ENCODE measurements at places on chromosomes 1 and 21.
A peak's percentile ranks its signal among the peaks of the same experiment; 100 is the strongest.

GRCh38 chr1:22275626-22276395 lies 132.9 kb upstream of the WNT4 start:
- DNase-seq: peak; percentile 47

- DNase-seq: no peak
These were observed 111.7 kb upstream of the IPO9 start for GRCh38 chr1:201717286-201717685.

DNA sequence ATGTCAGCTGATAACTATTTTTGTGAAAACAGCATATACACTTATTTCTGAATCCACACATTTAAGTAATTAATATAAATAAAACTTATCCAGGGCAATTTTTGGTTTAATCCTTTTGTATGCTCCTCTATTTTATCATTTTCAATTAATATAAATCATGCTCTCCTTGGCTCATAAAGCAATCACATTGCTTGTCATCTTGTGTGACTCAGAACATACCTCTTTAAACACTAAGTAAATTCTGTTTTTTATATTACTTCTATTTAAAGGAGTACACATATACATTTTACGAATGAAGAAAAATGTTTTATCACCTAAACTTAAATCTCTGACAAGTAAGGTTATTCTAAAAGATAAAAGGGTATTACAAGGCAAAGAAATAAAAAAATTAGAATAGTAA lies 175.3 kb downstream of the USH2A start:
- no peak for DNase-seq

DNA sequence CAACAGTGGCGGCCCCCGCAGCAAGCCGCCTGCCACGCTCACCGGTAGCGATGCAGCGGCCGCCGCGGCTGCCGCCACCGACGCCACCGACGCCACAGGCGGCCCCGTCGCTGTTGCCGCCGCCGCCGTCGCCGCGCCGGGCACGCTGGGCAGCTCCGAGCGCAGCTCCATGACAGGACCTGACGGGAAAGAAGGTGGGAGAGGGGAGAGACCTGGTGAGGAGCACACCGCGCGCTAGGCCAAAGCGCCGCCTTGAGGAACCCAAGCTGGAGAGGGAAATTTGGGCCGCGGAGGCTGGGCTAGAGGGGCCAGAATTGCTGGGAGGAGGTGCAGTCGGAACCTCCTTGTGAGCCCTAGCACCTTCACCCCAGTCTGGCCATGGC lies 1.9 kb downstream of the DMRTA2 start:
- no peak for DNase-seq

- DNase-seq: no peak
These were observed 5.8 kb downstream of the TMEM240 start for GRCh38 chr1:1534401-1535154.

- no peak for DNase-seq
These were observed at the start of gene MAB21L3 for GRCh38 chr1:116110567-116111523. Gene MAB21L3 (plus strand): TSS chr1:116111399. CDS start chr1:116112616, 1,217 bp downstream.

DNA sequence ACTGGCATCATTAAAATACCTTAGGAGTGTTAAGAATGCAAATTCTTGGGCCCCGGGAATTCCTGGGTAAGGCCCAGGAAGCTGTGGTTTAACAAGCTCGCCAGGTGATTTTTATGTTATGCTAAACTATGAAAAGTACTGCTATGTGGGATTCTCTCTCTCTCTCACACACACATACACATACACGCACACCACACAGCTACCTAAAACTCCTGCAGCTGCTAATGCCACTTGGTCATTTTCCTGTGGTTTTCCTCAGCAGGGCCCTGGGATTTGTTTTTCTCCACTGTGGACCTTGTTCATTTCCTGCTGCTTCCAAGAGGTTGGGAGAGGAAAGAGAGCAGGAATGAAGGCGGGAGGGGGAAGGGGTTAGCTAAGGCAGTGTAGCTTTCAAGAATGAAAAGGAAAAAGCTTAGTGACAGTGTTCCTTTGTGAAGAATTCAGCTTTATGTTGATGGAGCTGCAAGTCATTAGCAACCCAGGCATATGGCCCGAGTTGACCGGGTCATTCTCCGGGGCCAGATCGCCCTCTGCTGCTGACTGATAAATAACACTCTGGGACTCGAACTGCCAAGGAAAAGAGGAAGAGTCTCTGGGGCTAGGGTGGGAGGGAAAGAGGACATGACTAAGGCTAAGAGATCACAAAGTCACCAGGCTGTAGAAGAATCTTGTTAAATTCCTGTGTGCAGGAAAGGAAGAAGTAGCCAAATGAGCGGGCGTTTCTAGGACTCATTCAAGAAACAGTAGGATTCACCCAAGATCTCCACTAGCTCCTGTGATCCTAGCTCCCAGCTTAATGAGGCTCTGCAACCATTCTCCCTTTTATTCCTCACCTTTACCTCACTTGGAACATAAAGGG lies 30.5 kb upstream of the LRIG2 start:
- DNase-seq: peak; percentile 77

Data from NCI-H1417 (cell line).